ENCODE measurements at places on chromosomes 4 and X.

- DNase-seq, result no peak
These were observed 173.5 kb downstream of the DCLK2 start for GRCh38 chr4:150251752-150252190.

- DNase-seq, result no peak
These were observed 75.0 kb upstream of the ESX1 start for GRCh38 chrX:104329731-104330130.

- no peak for DNase-seq
These were observed 37.8 kb downstream of the PCDH10 start for GRCh38 chr4:133186845-133187244.

DNA sequence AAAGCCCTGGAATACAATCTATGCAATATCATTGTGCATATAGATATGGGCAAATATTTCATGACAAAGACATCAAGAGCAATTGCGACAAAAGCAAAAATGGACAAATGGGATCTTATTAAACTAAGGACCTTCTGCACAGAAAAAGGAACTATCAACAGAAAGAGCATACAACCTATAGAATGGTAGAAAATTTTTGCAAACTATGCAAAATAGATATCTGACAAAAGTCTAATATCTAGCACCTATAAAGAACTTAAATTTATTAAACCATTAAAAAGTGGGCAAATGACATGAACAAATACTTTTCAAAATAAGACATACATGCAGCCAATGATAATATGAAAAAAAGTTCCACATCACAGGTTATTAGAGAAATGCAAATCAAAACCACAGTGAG is 312.9 kb downstream of the GLUD2 start:
- DNase-seq, result no peak

- DNase-seq, result no peak
These were observed 31.3 kb upstream of the ETNPPL start for GRCh38 chr4:108794136-108794535.

- DNase-seq, result no peak
These were observed 186.0 kb upstream of the CXorf66 start for GRCh38 chrX:140151316-140151715.

All from NCI-H1092 (cell line).